Fibroblast of the aortic adventitia (primary cell): ENCODE measurements at places on chromosomes 12 and 14.

GRCh38 chr12:13915096-13915495 lies 66.3 kb downstream of the GRIN2B start:
- DNase-seq = no peak

DNA sequence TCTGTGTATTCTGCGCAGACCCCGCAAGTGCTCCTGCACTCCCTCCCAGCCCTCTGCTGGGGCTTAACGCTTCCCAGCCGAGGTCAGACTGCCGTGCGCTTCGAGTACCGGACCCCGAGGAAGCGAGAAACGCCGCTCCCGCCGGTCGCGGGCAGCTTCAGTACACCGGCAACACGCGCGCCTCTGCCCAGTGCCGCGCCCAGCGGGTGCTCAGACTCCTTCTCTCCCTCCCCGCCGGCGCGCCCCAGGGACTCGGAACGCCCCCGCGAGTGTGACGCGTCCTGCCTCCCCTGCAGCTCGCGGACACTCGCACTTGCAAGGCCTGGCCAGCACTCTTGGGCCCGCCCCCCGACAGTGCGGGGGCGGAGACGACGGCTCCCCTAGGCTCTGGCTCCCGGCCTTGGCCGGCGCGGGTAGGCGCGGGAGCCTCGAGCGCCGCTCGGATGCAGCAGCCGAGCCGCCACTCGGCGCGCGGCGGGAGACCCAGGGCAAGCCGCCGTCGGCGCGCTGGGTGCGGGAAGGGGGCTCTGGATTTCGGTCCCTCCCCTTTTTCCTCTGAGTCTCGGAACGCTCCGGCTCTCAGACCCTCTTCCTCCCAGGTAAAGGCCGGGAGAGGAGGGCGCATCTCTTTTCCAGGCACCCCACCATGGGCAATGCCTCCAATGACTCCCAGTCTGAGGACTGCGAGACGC lies at the start of gene PTGER2:
Gene PTGER2 (plus strand): TSS at position 410 of the 692 bp plus-strand sequence. CDS start 237 bp downstream, at position 647.
- peak; percentile 89 for DNase-seq

- no peak for DNase-seq
Observed at GRCh38 chr12:12350868-12351463, 924 bp upstream of the MANSC1 start.

GRCh38 chr12:49902399-49903350 lies 1.0 kb downstream of the FAIM2 start:
- DNase-seq = no peak

DNA sequence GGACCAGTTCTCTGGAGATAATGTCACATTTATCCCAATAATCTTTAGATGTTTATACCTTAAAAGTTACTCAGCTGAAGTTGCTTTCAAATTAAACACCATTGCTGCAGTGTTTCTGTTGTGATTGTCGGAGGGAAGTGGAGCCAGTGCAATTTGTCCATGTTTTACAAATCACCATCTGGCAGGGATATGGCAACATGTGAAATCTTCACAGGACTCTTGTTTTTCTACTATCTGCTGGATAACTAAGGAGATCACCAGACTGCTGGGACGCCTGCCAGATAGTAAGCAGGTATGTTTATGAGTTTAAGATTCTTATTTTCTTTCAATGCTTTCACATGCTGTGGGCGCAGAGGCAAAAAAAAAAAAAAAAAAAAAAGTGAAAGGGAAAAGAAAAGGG lies 100.3 kb upstream of the SOX5 start:
- DNase-seq = no peak

GRCh38 chr14:65789363-65789762 lies 376.8 kb downstream of the FUT8 start:
- DNase-seq = no peak

DNA sequence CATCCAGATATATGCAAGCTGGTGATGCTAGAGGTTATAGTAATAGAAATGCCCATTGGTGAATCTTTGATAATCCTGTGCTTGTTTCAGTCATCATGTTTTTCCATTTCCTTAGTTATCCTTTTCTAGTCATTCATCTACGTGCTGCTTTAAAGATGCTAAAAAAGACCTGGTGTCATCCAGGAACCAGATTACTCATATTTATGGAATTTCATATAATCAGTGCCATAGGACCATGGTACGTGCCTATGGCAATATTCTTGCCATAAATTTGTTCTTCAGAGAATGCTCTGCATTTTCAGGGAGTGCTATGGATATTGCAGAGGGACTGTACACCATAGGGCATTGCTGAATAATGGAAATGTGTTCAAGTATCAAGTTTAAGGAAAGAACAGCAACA lies 267.3 kb downstream of the AKAP6 start:
- DNase-seq = no peak

DNA sequence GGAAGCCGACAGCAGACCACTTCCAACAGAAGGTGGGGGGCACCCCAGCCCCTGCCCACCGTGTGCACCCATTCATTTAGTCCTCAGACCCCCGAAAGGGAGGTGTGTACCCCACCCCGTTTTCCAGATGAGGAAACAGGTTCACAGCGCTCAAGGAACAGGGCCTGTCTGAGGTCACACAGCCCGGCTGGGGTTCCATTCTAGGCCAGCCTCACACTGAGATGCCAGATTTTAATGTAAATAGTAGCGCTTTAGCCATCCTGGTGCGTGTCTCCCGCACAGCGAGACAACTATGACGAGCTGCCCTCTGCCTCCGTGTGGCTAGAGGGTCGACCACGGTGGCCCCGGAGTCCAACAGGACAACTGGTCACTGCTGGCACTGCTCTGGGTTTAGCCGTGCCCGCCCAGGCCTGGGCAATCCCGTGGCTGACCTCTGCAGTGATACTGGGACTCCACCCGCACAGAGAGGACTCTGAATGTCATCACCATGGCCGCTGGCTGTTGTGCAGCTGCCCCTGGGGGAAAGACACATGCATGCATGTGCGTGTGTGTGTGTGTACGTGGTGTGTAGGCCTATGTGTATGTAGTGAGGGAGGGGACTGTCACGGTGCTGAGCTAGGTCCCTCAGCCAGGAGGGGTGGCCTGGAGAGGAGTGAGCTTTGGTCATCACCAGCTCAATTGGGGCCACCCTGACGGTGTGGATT lies 31.6 kb downstream of the BEGAIN start:
- no peak for DNase-seq

DNA sequence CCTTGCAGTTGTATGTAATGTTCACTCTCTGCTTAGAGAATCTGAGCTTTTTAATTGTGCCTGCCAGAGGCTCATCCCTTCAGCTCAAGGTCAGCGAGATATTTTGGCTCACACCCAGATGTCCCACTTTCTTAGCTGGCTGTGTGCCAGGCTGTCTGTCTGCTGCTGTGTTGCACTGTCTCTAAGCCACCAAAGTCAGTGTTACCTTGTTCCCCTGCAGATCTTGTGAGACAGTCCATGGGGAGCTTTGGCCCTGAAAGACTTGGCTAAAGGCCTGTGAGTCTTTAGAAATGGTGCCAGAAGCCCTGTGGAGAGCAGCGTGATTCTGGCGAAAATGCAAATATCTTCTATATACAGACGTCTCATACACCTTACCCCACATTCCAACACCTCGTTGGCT lies 293.7 kb downstream of the TTC6 start:
- DNase-seq = no peak

DNA sequence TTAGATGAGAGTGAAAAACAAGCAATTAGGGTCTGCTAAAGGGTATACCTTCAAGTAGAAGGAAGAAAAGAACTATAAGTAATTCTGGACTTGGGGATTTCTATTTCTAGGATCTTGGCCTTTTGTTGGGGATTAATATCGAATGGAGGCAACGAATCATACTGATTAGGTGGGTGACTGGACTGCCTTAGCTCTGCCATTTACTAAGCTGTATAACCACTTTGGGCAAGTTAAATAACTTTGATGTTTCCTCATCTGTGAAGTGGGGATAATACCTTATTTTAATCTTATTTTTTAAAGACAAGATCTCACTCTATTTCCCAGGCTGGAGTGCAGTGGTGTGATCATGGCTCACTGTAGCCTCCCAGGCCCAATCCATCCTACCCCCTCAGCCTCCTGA lies 6.6 kb downstream of the IKBIP start:
- no peak for DNase-seq

DNA sequence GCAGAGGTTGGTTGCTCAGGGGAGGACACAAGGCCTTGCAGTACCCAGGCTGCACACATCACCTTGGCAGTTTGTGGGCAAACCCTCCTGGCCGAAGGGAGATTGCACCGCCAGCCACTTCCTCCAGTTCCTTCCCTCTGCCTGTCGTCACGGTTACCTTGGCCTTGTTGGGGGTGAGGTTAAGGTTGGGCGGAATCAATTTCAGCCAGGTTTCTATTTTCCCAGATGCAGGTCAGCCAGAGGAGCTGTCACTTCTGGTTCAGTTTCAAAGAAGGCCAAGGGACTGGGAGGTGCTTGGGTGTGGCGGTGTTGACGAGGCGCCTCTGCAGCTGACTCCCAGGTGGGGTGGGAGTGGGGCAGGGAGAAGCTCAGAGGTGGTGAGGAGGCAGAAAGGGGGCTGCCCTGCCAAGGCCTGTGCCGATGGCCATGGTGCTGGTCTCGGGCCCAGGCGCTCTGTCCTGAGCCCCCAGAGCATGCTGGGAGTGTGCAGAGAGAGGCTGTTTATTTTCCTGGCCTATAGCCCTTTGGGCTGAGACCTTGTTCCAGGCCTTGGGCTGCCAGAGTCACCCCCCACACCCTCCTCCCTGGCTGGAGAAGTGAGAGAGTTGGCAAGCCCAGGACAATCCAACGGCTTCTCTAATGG lies 31.4 kb downstream of the JDP2 start:
- no peak for DNase-seq

DNA sequence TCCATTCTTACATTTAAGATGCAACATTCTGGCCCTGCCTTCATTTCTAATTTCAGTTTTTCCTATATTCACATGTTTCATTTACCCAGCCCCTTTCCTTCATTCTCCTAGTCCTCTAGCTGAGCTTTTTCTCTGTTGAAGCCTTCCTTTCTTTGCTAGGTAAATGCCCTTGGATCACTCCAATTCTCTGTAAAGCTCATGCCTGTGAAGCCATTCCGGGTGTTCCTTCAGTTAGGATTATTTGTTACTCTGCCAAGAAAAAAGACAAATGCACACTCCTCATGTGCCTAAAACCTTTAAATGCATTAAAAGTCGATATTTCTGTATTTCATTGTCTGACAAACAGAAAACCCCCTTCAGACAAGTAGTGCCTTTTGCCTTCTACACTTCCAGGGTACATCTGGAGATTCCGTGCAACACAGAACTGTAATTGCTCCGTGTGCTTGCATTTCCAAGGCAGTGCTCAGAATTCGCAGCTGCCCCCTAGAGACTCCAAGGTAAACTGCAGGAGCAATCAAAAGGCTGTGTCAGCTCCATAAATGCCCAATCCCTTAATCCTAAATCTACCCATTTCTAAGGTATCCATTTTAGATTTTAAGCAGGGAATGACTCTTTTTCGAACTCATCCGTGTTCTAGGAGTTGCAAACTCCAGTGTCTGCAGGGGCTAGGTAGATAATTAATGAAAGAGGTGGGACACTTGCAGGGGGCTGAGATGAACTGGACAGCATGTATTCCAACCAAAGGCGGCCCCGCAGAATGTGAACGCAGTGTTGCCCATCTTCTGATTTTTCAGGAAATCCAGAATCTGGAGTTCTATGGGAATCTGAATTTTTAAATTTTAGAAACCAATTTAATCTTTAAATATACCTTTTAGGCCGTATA lies 320.2 kb downstream of the GRIN2B start:
- DNase-seq = peak; percentile 63

- peak; percentile 49 for DNase-seq
Observed at GRCh38 chr12:99810718-99811593, 163.4 kb downstream of the GARIN6 start.

DNA sequence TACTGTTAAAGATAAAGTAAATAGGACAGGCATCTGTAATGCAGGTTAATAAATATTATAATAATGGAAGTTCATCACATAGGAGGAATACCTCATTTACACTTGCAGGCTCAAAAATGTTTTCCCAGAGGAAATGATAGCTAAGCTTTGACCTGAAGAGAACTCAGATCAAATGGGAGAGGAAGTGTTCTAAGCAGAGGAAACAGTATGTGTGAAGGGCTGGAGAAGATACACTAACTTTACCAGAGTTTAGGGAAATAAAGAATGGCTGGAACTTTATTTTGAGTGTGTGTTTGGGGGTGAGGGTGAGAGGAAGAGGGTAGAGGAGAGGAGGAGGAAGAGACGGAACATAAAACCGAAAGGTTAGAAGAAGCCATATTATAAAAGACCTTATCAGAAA lies 34.0 kb upstream of the AP4S1 start:
- no peak for DNase-seq

DNA sequence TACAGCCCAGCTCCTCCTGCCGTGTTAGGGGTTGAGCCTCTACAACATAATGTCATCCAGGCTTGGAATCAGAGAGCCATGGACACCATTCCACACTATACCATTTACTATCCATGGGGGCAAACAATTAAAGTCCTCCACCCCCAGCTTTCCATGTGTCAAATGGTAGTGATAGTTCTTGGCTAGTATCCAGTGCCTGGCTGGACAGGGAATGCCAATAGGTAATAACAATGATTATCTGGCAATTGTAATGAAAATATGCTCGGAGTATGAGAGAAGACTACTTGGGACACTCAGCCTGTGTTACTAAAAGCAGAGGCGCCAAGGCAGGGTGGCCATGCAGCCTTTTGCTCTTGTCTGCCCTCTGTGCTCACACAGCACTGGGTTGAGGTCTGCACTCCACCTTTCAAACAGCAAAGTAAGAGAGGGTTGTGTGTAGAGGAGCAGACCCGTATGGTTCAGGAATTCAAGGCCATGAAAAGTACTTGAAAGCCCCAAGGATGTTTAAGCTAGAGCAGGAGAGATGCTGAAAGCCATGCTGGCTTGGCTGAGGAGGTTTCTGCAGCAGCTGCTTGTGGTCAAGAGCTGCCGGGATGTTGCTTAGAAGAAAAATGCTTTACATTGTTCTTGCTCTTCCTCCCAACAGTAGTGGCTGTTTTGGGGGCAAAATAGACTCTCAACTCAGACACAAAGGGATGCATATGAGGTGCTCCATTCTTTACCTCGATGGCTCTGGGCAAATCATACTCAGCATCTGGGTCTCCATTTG lies 10.6 kb downstream of the SERPINA3 start:
- DNase-seq = no peak

DNA sequence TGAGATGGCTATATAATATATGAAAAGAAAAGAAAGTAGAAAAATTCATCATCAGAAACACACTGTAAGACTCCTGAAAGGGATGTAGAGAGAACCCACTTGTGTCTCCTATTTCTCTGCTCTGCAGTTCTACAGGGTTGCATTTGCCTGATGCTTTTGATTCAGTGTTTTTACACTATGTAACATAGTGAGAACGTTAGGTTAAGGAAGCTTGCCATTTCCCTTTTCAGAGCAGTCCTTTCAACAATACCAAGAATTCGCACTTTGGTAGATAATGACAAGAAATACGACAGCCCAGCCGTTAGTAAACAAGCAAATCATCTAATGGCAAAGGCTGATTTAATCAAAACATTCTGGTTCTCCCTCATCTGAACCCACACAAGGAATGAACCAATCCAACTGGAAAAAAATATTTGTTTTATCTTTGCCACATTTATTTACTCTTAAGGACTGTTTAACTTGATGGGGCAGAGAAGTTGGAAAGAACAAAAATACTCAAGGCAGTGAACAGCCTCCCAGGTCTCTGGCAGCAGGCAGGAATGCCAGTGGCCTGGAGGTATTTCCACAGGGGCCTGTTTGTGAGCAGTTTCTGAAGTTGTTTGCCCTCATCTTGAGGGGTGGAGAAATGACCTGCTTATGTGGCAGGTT lies 30.8 kb upstream of the SOCS2 start:
- DNase-seq = no peak

- DNase-seq = peak; percentile 25
Observed at GRCh38 chr12:93573552-93574223, 1.2 kb downstream of the SOCS2 start.
